Cardiac muscle cell (in vitro differentiated cells and primary cell): ENCODE measurements at places on chromosomes 4 and X. TPM values are rescaled to one million over a fixed set of nuclear protein-coding genes. Genes with fewer than 3 reads are reported as not detected.
A peak's percentile ranks its signal among the peaks of the same experiment; 100 is the strongest.

The FOXR2 gene
- total RNA-seq: not detected in 2 replicates

- no peak overlapping the region for H3K4me3 ChIP-seq
- no peaks in the 10 kb centered on the region for H3K36me3 ChIP-seq
- H3K27me3 ChIP-seq: no peaks in the 10 kb centered on the region
- H3K4me1 ChIP-seq: no peaks in the 10 kb centered on the region
- DNase-seq: no peak
These were observed 634.7 kb upstream of the FAM241A start for GRCh38 chr4:111510535-111510934.

- no peak overlapping the region for H3K4me3 ChIP-seq
- H3K27ac ChIP-seq: peak overlapping the region; percentile 79
- peak; percentile 26 for DNase-seq
- H3K36me3 ChIP-seq: no peaks in the 10 kb centered on the region
- H3K4me1 ChIP-seq: peaks cover 17% of the 10 kb centered on the region
These were observed 5.6 kb upstream of the AMOT start for GRCh38 chrX:112846187-112846586.

GRCh38 chrX:42714981-42715700, 62.8 kb downstream of the PPP1R2C start:
- H3K27ac ChIP-seq: no peak overlapping the region
- no peaks in the 10 kb centered on the region for H3K4me1 ChIP-seq
- H3K4me3 ChIP-seq: no peak overlapping the region

- H3K27me3 ChIP-seq: peaks cover 100% of the 10 kb centered on the region
- no peak overlapping the region for H3K27ac ChIP-seq
- peaks cover 12% of the 10 kb centered on the region for H3K4me1 ChIP-seq
These were observed 5.2 kb upstream of the PITX2 start for GRCh38 chr4:110627977-110628662.

The ABCD1 gene
- total RNA-seq: 23.8 and 28.7 TPM in 2 replicates

- DNase-seq: no peak
- no peaks in the 10 kb centered on the region for H3K36me3 ChIP-seq
- no peak overlapping the region for H3K4me3 ChIP-seq
- H3K27me3 ChIP-seq: no peaks in the 10 kb centered on the region
- no peaks in the 10 kb centered on the region for H3K4me1 ChIP-seq
These were observed 2.8 kb downstream of the CCNQ start for GRCh38 chrX:153595859-153596857.

The RPGR gene
- 6.3 and 7.6 TPM in 2 replicates for total RNA-seq

- no peaks in the 10 kb centered on the region for H3K4me1 ChIP-seq
- H3K27me3 ChIP-seq: no peaks in the 10 kb centered on the region
- H3K4me3 ChIP-seq: no peak overlapping the region
- H3K36me3 ChIP-seq: no peaks in the 10 kb centered on the region
- DNase-seq: no peak
These were observed 69.3 kb upstream of the HS3ST1 start for GRCh38 chr4:11497972-11498371.

DNA sequence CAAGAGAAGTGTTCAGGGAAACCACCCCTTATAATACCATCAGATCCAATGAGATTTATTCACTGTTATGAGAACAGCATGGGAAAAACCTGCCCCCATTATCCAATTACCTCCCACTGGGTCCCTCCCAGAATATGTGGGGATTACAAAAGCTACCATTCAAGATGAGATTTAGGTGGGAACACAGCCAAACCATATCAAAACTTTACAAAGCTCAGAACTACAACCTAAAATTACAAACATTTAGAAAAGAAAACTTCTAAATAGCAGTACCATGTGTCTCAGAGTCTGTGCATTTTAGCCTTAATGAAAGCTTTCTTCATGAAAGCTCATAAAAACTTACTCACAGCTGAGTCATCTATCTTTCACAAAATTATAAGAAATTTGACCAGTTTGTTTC, 1442.8 kb upstream of the PCDH7 start:
- peak; percentile 2 for DNase-seq
- H3K4me3 ChIP-seq: no peak overlapping the region
- no peaks in the 10 kb centered on the region for H3K4me1 ChIP-seq
- H3K27me3 ChIP-seq: no peaks in the 10 kb centered on the region

GRCh38 chr4:119958983-119959382, 107.7 kb downstream of the MAD2L1 start:
- H3K27ac ChIP-seq: no peak overlapping the region
- H3K4me3 ChIP-seq: no peak overlapping the region
- DNase-seq: no peak
- H3K4me1 ChIP-seq: no peaks in the 10 kb centered on the region
- H3K36me3 ChIP-seq: no peaks in the 10 kb centered on the region

DNA sequence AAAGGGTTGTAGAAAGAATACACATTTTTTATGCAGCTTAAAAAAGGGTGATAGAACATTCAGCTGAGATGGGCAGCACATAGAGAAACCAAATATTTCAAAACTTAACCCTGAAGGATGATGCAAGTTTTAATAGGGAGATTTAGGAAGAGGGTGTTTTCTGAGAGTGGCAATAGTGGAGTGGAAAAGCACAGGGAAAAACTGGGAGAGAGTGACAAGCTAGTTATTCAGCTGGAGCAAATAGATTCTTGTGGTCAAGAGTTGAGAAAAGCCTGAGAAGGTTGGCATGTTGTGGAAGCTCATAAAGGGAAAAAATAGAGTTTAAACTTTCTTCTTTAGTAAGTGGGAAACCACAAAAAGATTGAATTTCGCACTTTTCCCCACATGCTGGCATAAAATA, 359.6 kb upstream of the PITX2 start:
- DNase-seq: no peak
- H3K36me3 ChIP-seq: no peaks in the 10 kb centered on the region
- H3K27ac ChIP-seq: no peak overlapping the region
- no peaks in the 10 kb centered on the region for H3K27me3 ChIP-seq
- no peak overlapping the region for H3K4me3 ChIP-seq
- no peaks in the 10 kb centered on the region for H3K4me1 ChIP-seq

The GPC4 gene
- 8.5 and 17.3 TPM in 2 replicates for total RNA-seq

GRCh38 chr4:47451657-47452056, 11.8 kb downstream of the COMMD8 start:
- H3K4me1 ChIP-seq: no peaks in the 10 kb centered on the region
- no peak overlapping the region for H3K27ac ChIP-seq
- no peak overlapping the region for H3K4me3 ChIP-seq
- DNase-seq: no peak

- no peak overlapping the region for H3K4me3 ChIP-seq
- DNase-seq: peak; percentile 10
- H3K27ac ChIP-seq: no peak overlapping the region
These were observed 7.0 kb upstream of the FRYL start for GRCh38 chr4:48787056-48787455.

GRCh38 chr4:38202242-38202641, 242.0 kb downstream of the PTTG2 start:
- H3K4me1 ChIP-seq: no peaks in the 10 kb centered on the region
- H3K27me3 ChIP-seq: no peaks in the 10 kb centered on the region
- H3K27ac ChIP-seq: no peak overlapping the region
- H3K36me3 ChIP-seq: no peaks in the 10 kb centered on the region
- no peak overlapping the region for H3K4me3 ChIP-seq
- DNase-seq: no peak

DNA sequence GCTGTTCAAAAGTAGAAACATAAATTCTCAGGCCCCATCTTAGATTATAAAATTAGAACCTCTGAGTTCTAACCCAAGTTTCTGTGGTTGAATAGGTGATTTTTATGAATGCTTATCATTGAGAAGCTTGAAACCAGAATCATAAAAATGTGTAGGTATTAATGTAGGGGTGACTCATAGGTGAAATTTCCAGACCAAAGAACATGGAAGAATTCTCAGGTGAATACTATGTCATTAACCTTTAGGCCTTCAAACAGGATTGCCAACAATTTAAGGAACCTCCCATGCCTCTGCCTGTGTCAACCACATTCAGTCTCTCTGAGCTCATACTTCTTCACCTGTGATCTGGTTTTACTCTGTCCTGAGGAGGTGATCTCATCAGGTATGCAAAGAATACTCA, 177.8 kb downstream of the NPFFR2 start:
- no peaks in the 10 kb centered on the region for H3K4me1 ChIP-seq
- no peaks in the 10 kb centered on the region for H3K27me3 ChIP-seq
- H3K27ac ChIP-seq: no peak overlapping the region
- no peaks in the 10 kb centered on the region for H3K36me3 ChIP-seq

The ANKRD37 gene
- total RNA-seq: 3.8 and 27.8 TPM in 2 replicates

DNA sequence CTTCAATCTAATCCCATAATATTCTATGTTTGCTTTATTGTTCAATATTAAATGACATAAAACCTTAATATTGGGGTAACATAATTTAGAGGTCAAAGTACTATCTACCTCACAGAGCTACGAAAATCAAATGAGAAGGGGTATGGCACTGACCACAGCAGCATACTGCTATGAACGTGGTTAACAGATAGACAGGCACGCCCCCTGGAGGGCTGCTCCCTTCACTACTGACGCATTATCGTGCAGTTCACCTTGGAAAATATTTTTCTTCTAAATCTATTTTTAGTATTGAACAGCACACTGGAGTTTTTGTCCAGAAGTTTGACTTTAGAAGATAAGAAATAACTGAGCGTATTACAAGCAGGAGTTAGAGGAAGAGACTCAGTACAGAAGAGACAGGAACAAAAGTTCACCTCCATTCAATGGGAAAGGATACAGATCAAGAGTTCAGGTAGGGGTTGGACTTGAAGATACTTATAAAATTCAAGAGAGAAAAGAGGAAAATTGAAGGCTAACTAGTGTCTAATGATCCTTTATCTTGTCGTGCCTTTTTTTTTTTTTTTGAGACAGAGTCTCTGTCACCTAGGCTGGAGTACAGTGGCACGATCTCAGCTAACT, 22.7 kb downstream of the MAP9 start:
- no peaks in the 10 kb centered on the region for H3K27me3 ChIP-seq
- H3K27ac ChIP-seq: no peak overlapping the region
- DNase-seq: peak; percentile 81
- H3K36me3 ChIP-seq: peaks cover 16% of the 10 kb centered on the region

DNA sequence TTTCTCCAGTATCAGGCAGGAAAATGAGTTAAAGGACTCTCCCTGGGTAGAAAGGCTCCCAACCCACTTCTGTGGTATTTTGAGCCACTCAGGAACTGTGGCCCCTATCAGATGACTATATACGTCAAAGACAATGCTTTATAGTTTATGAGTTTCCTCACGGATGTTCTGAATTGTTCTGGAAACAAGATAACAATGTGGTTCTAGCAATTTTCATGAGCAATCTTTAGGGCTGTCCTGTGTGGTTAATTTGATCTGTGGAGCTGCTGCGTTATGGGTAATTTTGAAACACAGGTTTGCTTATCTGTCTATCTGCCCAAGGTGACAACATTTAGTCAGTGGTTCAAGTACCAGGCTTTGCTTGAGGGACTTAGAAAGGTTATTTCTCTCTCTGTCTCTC, 46.7 kb upstream of the IL2 start:
- no peaks in the 10 kb centered on the region for H3K4me1 ChIP-seq
- no peak overlapping the region for H3K4me3 ChIP-seq
- H3K27ac ChIP-seq: no peak overlapping the region
- no peak for DNase-seq
- H3K27me3 ChIP-seq: no peaks in the 10 kb centered on the region
- H3K36me3 ChIP-seq: no peaks in the 10 kb centered on the region

- no peak overlapping the region for H3K27ac ChIP-seq
- no peaks in the 10 kb centered on the region for H3K4me1 ChIP-seq
- no peak overlapping the region for H3K4me3 ChIP-seq
- peak; percentile 34 for DNase-seq
- H3K27me3 ChIP-seq: no peaks in the 10 kb centered on the region
These were observed 287.4 kb downstream of the CHIC1 start for GRCh38 chrX:73850124-73851013.

The HTR2C gene
- total RNA-seq: 0.04 and 0.18 TPM in 2 replicates

DNA sequence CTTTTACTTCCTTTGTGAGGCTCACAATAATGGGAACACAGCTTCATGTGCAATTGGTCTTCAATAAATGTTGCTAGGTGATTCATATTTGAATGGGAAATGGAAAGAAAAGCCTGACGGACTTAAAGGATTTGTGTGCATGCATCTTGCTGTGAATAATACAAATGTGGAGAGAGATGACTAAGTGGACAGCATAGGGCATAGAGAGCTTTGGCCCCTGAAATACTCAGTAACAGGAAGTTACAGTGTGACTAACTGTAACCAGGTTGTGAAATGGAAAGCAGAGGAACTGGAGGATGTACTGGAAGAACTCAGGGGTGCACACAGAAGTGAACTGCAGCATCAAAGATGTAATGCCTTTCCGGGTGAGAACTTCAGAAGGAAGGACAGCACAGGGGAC, 206.7 kb downstream of the MGST2 start:
- peaks cover 18% of the 10 kb centered on the region for H3K4me1 ChIP-seq
- H3K4me3 ChIP-seq: no peak overlapping the region
- H3K27me3 ChIP-seq: no peaks in the 10 kb centered on the region
- no peaks in the 10 kb centered on the region for H3K36me3 ChIP-seq
- DNase-seq: peak; percentile 89

The PARM1 gene
- 8.0 and 11.3 TPM in 2 replicates for total RNA-seq

The JCHAIN gene
- total RNA-seq: not detected in 2 replicates

GRCh38 chrX:48461830-48462229, 8.2 kb downstream of the SLC38A5 start:
- no peak for DNase-seq
- no peak overlapping the region for H3K4me3 ChIP-seq
- H3K27me3 ChIP-seq: no peaks in the 10 kb centered on the region
- no peak overlapping the region for H3K27ac ChIP-seq
- H3K4me1 ChIP-seq: no peaks in the 10 kb centered on the region
- H3K36me3 ChIP-seq: no peaks in the 10 kb centered on the region

DNA sequence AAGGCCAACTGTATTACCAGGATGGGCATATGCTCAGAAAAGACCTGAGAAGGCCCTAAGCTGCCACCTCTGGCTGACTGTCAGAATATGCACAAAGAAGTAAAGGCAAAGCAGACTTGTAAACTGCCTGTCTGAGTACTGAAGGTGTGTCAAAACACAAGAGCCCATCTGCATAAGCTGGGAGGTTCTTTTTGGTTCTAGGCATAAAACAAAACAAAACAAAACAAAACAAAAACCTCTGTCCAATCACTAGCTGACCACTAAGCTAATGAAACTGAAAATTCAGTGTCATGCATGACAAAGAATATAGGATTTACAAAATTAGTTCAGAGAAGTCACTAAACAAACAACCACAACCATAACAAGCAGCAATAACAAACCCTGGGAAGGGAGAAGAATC, 20.6 kb downstream of the SH3D19 start:
- no peaks in the 10 kb centered on the region for H3K36me3 ChIP-seq
- H3K4me1 ChIP-seq: no peaks in the 10 kb centered on the region
- peak overlapping the region; percentile 57 for H3K27ac ChIP-seq
- no peak overlapping the region for H3K4me3 ChIP-seq
- DNase-seq: no peak

DNA sequence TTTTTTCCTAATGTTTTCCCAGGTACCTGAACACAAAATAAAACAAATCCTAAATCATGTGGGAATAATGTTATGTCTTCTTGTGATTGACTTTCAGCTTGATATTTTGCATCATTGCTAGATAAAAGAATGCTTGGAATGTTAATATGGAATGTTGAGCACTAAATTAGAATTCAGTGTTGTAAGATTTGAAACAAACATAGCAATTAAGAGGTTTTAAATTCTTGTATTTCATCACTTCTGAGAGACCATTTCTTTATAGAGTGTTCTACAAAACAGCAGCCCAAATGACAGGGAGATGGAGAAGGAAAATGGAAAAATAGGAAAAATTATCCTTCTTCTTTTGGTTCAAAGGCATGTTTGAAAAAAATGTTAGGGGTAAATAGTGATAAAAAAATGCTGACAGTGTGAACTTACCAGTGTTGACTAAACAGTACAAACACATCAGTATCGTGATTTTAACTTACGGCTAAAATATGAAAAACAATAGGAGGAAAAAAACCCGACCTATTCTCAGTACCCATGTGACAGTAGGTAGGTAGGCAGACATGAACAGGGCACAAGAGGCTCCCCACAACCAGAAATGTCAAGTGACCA, 102.6 kb upstream of the PDE5A start:
- H3K4me1 ChIP-seq: peaks cover 10% of the 10 kb centered on the region
- no peak for DNase-seq
- no peak overlapping the region for H3K27ac ChIP-seq
- no peaks in the 10 kb centered on the region for H3K36me3 ChIP-seq
